ENCODE measurements at places on chromosomes 7 and 10. TPM values are rescaled to one million over a fixed set of nuclear protein-coding genes. Genes with fewer than 3 reads are reported as not detected.

CHRM2 gene
- polyA plus RNA-seq: not detected

KLF14 gene
- 0.13 TPM for polyA plus RNA-seq

- no peak overlapping the region for H3K27ac ChIP-seq
- no peaks in the 10 kb centered on the region for H3K4me1 ChIP-seq
- no peak overlapping the region for H3K4me3 ChIP-seq
- H3K27me3 ChIP-seq: no peaks in the 10 kb centered on the region
- no peak for DNase-seq
- no peaks in the 10 kb centered on the region for H3K36me3 ChIP-seq
Observed at GRCh38 chr7:155893664-155894063, 81.4 kb upstream of the SHH start.

DNA sequence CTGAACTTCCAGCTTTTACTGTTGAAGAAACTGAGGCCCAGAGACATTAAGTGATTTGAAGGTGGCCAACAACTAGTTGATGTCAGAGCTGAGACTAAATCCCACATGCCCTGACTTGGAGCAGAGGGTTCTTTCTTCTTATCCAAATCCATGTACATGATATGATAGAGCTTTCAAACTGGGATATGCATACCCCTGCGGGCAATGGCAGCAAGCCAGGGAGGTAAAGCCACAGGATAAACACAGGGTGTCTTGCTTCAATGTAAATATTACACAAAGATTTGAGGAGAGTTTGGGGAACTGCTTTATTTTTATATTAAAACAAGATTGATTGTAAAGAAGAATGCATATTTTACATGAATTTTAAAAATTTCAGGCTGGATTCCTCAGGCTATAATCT, 2.3 kb upstream of the LRRC72 start:
- no peak for DNase-seq
- H3K4me3 ChIP-seq: no peak overlapping the region
- H3K27me3 ChIP-seq: no peaks in the 10 kb centered on the region
- H3K36me3 ChIP-seq: no peaks in the 10 kb centered on the region
- no peaks in the 10 kb centered on the region for H3K4me1 ChIP-seq
- no peak overlapping the region for H3K27ac ChIP-seq

GRCh38 chr7:106282390-106282789, 2.4 kb downstream of the NAMPT start:
- H3K27ac ChIP-seq: no peak overlapping the region
- no peak for DNase-seq
- no peak overlapping the region for H3K4me3 ChIP-seq
- no peaks in the 10 kb centered on the region for H3K36me3 ChIP-seq

DNA sequence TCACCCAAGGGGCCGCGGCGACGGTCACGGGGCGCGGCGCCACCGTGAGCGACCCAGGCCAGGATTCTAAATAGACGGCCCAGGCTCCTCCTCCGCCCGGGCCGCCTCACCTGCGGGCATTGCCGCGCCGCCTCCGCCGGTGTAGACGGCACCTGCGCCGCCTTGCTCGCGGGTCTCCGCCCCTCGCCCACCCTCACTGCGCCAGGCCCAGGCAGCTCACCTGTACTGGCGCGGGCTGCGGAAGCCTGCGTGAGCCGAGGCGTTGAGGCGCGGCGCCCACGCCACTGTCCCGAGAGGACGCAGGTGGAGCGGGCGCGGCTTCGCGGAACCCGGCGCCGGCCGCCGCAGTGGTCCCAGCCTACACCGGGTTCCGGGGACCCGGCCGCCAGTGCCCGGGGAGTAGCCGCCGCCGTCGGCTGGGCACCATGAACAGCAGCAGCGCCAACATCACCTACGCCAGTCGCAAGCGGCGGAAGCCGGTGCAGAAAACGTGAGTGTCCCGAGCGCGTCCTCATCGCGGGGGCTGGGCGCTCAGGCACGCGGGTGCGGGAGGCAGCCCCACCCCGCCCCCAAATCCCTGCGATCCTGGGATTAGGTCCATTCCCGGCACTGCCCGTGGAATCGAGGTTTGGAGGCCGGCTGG, 509 bp downstream of the AHR start:
- peak; percentile 46 for DNase-seq
- no peaks in the 10 kb centered on the region for H3K36me3 ChIP-seq
- H3K4me1 ChIP-seq: no peaks in the 10 kb centered on the region
- H3K4me3 ChIP-seq: peak overlapping the region; percentile 96
- H3K27me3 ChIP-seq: no peaks in the 10 kb centered on the region
- H3K27ac ChIP-seq: peak overlapping the region; percentile 88

GRCh38 chr10:6008497-6009142, 31.3 kb upstream of the IL15RA start:
- H3K4me1 ChIP-seq: no peaks in the 10 kb centered on the region
- H3K27me3 ChIP-seq: no peaks in the 10 kb centered on the region
- DNase-seq: no peak
- H3K4me3 ChIP-seq: no peak overlapping the region

DNA sequence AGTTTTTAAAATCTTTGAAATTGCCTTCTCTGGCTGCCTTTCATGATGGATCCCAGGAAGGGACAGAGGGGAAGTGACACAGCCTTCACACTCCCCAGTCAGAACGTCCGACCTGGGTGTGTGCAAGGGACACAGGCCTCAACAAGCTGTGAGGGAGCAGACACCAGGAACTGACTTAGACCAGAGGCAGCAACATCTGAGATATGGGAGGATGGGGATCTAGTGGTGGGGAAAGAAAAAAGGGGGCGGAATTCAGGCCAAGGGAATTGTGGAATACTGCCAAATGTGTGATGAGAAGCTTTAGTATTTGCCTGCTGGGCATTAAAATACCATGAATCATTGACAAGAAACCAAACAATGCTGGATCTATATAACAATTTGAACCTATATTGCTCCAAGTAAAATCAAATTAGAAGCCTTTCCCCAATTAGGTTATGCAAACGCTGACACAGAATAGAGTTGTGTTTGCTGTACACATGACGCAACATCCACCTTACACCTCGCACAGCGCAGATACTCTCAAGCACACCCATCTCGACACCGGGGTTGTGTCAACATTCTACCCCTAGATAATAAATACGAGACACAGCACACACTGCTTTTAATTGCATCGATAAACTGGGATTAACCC, 17.2 kb upstream of the MNX1 start:
- H3K27ac ChIP-seq: no peak overlapping the region
- H3K36me3 ChIP-seq: no peaks in the 10 kb centered on the region
- no peak overlapping the region for H3K4me3 ChIP-seq
- peaks cover 46% of the 10 kb centered on the region for H3K27me3 ChIP-seq
- DNase-seq: no peak
- H3K4me1 ChIP-seq: no peaks in the 10 kb centered on the region

GRCh38 chr10:125025341-125025740, 83.4 kb downstream of the ZRANB1 start:
- H3K36me3 ChIP-seq: peaks cover 8% of the 10 kb centered on the region
- H3K4me1 ChIP-seq: no peaks in the 10 kb centered on the region
- H3K27ac ChIP-seq: no peak overlapping the region

DNA sequence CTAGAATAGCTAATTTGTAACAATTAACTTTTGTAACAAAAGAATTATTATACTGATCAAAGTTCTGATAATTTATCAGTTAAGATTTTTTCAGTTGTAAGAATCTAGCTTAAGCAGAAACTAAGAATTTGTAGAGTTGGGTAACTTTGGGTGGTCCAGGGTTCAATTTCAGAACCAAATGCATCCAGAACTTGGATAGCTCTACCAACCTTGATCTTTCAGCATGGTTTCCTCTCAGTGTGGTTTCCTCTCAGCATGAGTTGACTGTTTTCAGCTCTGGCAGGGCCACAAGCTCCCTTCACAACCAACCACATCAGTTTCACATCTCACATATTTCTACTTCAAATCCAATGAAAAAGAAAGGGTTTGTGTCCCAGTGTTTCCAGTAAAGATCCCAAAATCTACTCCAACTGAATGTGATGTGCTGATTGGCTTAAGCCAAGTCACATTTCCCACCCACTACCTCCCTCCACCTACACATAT, 3.3 kb upstream of the FAS start:
- DNase-seq: no peak
- H3K4me1 ChIP-seq: peaks cover 8% of the 10 kb centered on the region

DNA sequence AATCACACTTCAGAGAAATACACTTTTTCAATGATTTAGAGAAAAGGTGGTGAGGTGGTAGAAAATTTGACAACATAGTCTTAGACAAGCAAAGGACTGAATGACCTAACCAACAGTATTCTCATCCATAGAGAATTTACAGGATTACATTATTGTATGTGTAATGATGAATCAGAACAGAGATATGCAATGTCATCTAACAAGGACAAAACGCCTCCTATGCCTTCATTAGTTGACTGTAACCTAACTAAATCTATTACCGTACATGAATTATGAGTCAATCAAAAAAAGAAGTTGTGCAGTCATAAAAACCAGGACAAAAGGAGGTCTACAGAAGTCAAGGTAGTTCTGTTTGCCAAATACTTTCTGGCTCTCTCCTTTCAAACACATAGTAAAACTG, 66.5 kb downstream of the RAB11FIP2 start:
- no peak for DNase-seq
- H3K36me3 ChIP-seq: no peaks in the 10 kb centered on the region
- H3K27me3 ChIP-seq: no peaks in the 10 kb centered on the region
- H3K27ac ChIP-seq: no peak overlapping the region
- no peaks in the 10 kb centered on the region for H3K4me1 ChIP-seq

GRCh38 chr7:68014031-68014736, 1017.6 kb downstream of the TYW1 start:
- no peak overlapping the region for H3K27ac ChIP-seq
- DNase-seq: peak; percentile 31
- no peaks in the 10 kb centered on the region for H3K27me3 ChIP-seq

DNA sequence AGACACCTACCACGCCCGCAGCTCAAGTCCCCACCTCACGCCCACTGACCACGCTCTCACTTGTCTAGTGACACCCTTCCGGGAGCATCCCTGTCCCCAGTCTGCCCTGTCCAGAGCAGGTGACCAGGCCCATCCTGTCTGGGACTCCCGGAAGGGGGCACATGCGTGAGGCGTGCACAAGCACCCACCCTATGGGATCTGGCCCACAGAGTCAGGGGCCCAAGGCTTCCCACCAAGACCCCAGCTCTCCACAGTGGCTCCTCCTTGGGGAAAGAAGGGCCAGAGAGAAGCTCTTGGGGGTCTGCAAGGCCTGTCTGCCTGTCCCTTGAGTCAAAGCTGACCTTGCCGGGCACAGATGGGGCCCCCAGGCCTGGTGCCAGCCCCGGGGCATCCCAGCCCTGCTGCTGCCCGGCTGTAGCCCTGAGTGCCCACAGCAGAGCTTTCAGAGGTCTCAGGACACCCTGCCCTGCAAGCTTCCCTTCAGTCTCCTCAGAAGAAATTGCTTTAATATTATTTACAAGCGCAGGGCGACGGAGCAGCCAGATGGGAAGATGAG, 195.0 kb downstream of the ELFN1 start:
- no peak overlapping the region for H3K27ac ChIP-seq
- DNase-seq: no peak
- H3K4me3 ChIP-seq: no peak overlapping the region
- no peaks in the 10 kb centered on the region for H3K4me1 ChIP-seq

- no peak for DNase-seq
- H3K4me1 ChIP-seq: no peaks in the 10 kb centered on the region
- no peak overlapping the region for H3K27ac ChIP-seq
- H3K4me3 ChIP-seq: no peak overlapping the region
- no peaks in the 10 kb centered on the region for H3K36me3 ChIP-seq
- no peaks in the 10 kb centered on the region for H3K27me3 ChIP-seq
Observed at GRCh38 chr10:95831076-95831475, 75.1 kb downstream of the ENTPD1 start.

GRCh38 chr7:117238472-117238871, 84.4 kb downstream of the WNT2 start:
- no peaks in the 10 kb centered on the region for H3K27me3 ChIP-seq

DNA sequence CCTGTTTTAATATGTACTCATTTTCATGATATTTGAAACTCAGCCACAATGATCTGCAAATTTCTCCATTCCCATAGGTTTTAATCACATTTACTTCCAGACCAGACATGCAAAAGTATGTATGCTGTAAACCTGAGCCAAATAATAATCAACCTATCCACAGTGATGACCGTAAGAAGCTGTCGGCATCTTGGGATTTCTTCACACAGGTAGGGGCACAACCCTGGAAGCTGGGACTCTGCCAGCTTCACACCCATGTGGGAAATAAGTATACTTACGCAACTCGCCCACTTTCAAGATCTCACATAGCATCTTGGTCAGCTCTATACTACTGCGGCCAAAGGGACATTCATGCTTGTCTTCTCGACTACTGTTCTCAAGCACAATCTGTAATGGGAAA, 352.3 kb downstream of the ELMO1 start:
- H3K4me1 ChIP-seq: no peaks in the 10 kb centered on the region
- no peak overlapping the region for H3K27ac ChIP-seq
- H3K27me3 ChIP-seq: no peaks in the 10 kb centered on the region
- no peaks in the 10 kb centered on the region for H3K36me3 ChIP-seq
- no peak for DNase-seq

DNA sequence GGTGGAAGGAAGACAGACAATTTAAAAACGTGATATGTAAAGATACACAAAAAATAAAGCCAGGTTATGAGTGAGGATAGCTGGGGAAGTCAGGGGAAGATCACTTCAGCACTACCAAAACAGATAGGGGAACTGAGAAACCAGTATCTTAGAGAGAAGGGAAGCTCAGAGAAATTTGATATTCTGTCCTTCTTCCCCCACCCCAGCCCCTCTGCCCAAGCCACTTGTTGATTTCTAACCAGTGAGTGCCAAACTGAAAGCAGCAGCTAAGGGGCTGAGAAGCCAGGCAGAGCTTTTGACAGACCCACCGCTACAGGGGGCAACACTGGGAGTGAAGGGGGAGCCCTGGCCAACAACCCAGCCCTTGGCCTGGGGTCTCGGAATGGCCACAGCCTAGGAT, 9.1 kb upstream of the SLC29A3 start:
- H3K27me3 ChIP-seq: no peaks in the 10 kb centered on the region
- peaks cover 7% of the 10 kb centered on the region for H3K4me1 ChIP-seq
- H3K36me3 ChIP-seq: no peaks in the 10 kb centered on the region
- no peak overlapping the region for H3K27ac ChIP-seq
- no peak overlapping the region for H3K4me3 ChIP-seq

DNA sequence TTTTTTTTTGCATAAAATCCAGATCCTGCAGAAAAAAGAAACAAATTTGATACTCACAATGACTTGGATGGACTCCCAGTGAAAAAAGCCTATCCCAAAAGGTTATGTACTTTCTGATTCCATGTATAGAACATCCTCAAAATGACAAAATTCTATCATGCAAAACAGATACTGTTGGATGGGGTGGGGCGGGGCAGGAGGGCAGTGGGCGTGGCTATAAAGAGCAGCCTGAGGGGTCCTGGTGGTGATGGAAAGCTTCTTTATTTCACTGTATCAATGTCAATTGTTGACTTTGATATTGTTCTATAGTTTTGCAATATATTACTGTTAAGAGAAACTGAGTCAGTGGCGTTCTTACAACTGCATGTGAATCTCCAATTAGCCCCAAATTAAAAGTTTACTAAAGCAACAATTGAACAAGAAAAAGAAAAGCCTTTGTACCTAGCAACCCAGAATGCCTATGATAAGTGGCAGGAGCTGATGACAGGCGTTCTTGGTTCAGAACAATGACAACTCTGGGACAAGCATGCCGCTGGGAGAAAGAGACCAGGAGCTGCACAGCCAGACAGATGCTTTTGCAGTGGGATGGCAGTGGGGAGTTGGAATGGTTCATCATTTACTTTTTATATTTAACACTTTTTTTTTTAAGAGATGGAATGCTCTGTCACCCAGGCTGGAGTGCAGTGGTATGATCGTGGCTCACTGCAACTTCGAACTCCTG, 101.9 kb downstream of the LHPP start:
- H3K4me3 ChIP-seq: no peak overlapping the region
- no peak for DNase-seq
- peaks cover 14% of the 10 kb centered on the region for H3K4me1 ChIP-seq
